IMR-90 (cell line): ENCODE measurements at places on chromosomes 7 and 10. TPM values are rescaled to one million over a fixed set of nuclear protein-coding genes. Genes with fewer than 3 reads are reported as not detected.

The MOGAT3 gene
- polyA plus RNA-seq, result not detected in 2 replicates

The OIT3 gene
- not detected in 2 replicates for polyA plus RNA-seq

The CLRN3 gene
- polyA plus RNA-seq, result not detected in 2 replicates

The NPFFR1 gene
- polyA plus RNA-seq, result not detected in 2 replicates

The ACSM6 gene
- polyA plus RNA-seq, result not detected in 2 replicates

The AKR1C4 gene
- polyA plus RNA-seq, result not detected in 2 replicates

The SPDYE9 gene
- polyA plus RNA-seq, result not detected in 2 replicates

The THSD7A gene
- polyA plus RNA-seq, result 0.02 and 0.04 TPM in 2 replicates

The IKZF1 gene
- polyA plus RNA-seq, result not detected in 2 replicates

The NPC1L1 gene
- 0.03 and 0.07 TPM in 2 replicates for polyA plus RNA-seq

The FGFR2 gene
- polyA plus RNA-seq, result not detected in 2 replicates

The HOXA1 gene
- 1.7 and 1.8 TPM in 2 replicates for polyA plus RNA-seq

The RET gene
- polyA plus RNA-seq, result 0.10 and 0.26 TPM in 2 replicates
